Activated CD4-positive, alpha-beta memory T cell treated with anti-CD3 and anti-CD28 coated beads, Interleukin-2, amount 10 ng/mL, durations not matched to agents 7 days and 5 days (primary cell): ENCODE measurements at places on chromosomes 1 and 21. TPM values are rescaled to one million over a fixed set of nuclear protein-coding genes. Genes with fewer than 3 reads are reported as not detected.

DNA sequence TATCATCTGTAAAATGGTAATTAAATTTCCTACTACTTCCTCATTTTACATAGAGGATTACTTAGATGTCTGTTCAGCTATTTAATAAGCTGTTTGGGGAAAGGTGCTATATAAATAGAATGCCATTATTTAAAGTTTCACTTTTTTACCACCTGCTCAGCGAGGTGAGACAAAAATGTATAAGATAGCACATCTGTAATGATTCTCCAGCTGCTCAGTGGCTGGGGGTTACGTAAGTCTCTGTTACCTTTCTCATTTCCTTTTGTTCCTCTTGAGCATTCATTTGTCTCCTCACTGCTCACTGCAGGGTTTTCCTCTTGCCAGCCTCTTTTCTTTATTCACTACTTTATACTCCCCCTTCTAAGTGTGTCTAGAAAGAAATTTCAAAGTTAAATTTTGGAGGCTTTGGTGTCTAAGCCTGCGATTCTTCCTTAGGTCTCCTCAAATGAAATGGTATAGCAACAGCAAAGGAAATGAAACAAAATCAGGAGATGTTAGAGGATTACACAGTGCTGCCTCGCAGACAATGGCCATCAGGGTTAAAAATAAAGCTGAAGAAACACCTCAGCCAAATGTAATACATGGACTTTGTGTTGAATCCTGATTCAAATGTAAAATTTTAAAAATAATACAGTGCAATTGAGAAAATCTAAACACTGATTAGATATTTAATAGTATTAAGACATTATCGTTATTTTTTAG, 6.8 kb downstream of the RGS8 start:
- H3K27me3 ChIP-seq, result peaks cover 18% of the 10 kb centered on the region
- no peak for DNase-seq
- H3K27ac ChIP-seq, result no peak overlapping the region
- peaks cover 27% of the 10 kb centered on the region for H3K4me1 ChIP-seq

Gene MATN1
- not detected for total RNA-seq

GRCh38 chr1:6260433-6260934, 414 bp downstream of the GPR153 start:
- no peak for DNase-seq
- no peaks in the 10 kb centered on the region for H3K36me3 ChIP-seq
- no peak overlapping the region for H3K27ac ChIP-seq
- peaks cover 37% of the 10 kb centered on the region for H3K4me1 ChIP-seq
- peaks cover 14% of the 10 kb centered on the region for H3K27me3 ChIP-seq

DNA sequence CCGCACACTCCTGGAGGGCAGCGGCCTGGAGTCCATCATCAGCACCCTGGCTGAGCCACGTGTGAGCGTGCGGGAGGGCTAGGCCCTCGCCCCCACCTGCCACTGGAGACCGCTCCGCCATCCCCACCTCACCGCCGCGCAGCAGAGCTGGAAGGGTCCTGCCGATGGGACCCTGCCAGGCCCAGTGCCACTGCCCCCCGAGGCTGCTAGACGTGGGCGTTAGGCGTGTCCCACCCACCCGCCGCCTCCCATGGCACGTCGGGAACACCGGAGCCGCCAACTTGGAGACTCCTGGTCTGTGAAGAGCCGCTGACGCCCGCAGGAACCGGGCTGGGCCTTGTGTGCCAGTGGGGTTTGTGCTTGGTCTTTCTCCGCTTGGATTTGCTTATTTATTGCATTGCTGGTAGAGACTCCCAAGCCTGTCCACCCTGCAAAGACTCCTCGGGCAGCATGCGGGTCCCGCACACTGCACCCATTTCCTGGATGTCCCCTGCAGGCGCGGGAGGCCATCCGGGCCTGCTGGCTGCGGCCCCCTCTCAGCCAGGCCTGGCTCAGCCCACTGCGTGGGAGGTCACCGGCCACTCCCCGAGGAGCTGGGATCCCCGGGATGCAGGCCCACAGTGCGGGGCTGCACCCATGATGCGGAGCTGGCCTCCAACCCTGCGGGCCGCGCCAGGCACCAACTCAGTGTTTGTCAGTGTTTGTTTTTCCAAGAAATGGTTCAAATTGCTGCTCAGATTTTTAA, 6.0 kb downstream of the LY9 start:
- no peak for DNase-seq
- H3K27ac ChIP-seq, result no peak overlapping the region
- H3K36me3 ChIP-seq, result peaks cover 71% of the 10 kb centered on the region
- peaks cover 64% of the 10 kb centered on the region for H3K4me1 ChIP-seq
- peaks cover 8% of the 10 kb centered on the region for H3K27me3 ChIP-seq

Gene REN
- not detected for total RNA-seq

GRCh38 chr1:172002725-172003345, 161.5 kb downstream of the DNM3 start:
- H3K27me3 ChIP-seq, result no peaks in the 10 kb centered on the region
- H3K36me3 ChIP-seq, result no peaks in the 10 kb centered on the region
- H3K27ac ChIP-seq, result no peak overlapping the region
- DNase-seq, result no peak
- no peak overlapping the region for H3K4me3 ChIP-seq
- no peaks in the 10 kb centered on the region for H3K4me1 ChIP-seq

Gene PLD5
- total RNA-seq, result not detected

GRCh38 chr1:215720126-215720525, 153.0 kb downstream of the KCTD3 start:
- H3K36me3 ChIP-seq, result no peaks in the 10 kb centered on the region
- H3K27me3 ChIP-seq, result no peaks in the 10 kb centered on the region
- DNase-seq, result no peak
- no peak overlapping the region for H3K27ac ChIP-seq
- H3K4me3 ChIP-seq, result no peak overlapping the region

DNA sequence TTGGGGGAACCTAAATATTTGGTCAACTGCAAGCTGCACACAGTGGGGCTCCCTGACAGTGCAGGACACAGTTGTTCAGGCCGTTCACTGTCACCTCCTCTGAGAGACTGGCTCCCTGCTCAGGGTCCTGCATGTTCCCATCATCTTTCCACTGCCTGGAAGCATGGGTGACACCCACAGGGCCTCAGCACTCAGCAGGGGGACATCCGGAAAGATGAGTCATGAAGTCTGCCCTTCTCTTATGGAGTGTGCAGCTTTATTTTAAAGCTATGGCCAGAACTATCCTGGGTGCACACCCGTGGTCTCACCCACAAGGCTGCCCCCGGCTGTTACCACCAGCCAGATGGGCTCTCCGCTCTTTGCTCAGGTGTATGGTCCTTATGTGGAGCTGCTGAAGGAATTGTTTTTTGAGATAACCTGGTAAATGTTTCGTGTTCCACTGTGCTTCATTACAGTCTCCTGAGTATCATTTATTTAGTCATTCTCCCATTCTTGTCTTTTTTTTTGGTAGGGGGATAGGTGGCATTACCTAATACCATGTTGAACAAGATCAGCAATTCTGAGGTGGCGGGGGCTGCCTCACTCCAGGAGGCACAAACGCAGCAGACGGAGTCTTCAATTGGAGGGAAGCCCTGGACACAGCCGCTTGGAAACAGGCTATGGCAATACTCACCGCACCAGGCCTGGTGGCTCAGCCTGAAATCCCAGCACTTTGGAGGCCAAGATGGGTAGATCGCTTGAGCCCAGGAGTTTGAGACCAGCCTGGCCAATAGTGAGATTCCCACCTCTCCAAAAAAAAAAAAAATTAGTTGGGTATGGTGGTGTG, 14.3 kb downstream of the TRIM11 start:
- peaks cover 7% of the 10 kb centered on the region for H3K4me1 ChIP-seq
- H3K36me3 ChIP-seq, result peaks cover 37% of the 10 kb centered on the region
- no peak overlapping the region for H3K4me3 ChIP-seq
- no peak overlapping the region for H3K27ac ChIP-seq
- no peak for DNase-seq

Gene REG4
- total RNA-seq, result not detected

- no peaks in the 10 kb centered on the region for H3K27me3 ChIP-seq
- DNase-seq, result no peak
- H3K4me3 ChIP-seq, result no peak overlapping the region
- no peak overlapping the region for H3K27ac ChIP-seq
Observed at GRCh38 chr1:8660411-8660828, 157.0 kb downstream of the RERE start.

Gene ARHGAP29
- 0.05 TPM for total RNA-seq

Gene RPE65
- not detected for total RNA-seq

Gene AADACL4
- not detected for total RNA-seq

Gene CYP4B1
- total RNA-seq, result not detected

Gene KRTAP13-2
- total RNA-seq, result not detected

DNA sequence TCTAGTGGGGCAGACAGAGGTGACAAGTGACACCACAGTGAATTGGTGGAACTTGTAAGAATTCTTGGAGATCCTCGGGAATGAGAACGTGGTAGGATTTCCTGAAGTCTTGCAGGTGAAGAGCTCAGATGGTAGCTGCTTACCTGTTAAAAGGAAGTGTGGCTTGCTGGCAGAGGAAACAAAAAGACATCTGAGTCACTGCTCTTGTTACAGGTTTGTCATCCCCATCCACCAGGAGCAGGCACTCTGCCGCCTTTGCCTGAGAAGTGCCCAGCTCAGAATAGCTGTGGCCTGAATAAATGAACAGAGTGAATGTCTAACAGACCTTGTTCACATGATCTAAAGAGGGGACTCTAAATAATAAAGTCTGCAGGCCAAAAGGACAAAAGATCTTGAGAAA, 12.3 kb upstream of the ZSCAN20 start:
- DNase-seq, result no peak
- H3K36me3 ChIP-seq, result no peaks in the 10 kb centered on the region
- peaks cover 16% of the 10 kb centered on the region for H3K27me3 ChIP-seq
- no peak overlapping the region for H3K27ac ChIP-seq
- H3K4me1 ChIP-seq, result peaks cover 4% of the 10 kb centered on the region

- no peak overlapping the region for H3K4me3 ChIP-seq
- H3K4me1 ChIP-seq, result no peaks in the 10 kb centered on the region
- no peak overlapping the region for H3K27ac ChIP-seq
- peaks cover 24% of the 10 kb centered on the region for H3K27me3 ChIP-seq
Observed at GRCh38 chr1:225520587-225521227, 92.9 kb upstream of the LBR start.

DNA sequence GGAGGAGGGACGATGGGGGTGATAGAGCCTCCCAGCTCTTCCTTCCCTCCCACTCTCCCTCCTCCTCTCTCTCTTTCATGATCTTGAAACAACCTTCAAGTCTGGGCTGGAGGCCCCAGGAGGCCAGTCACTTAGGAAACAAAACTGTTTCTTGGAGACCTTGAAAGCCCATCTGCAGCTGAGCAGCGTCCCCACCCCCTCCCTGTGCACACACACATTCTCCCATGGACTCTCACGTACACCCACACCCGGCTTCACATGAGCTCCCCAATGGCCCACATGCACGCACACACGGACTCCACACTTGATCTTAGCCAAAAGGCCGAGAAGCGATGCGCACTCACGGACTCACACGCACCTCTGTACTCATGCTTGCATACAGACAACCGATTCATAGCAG, 3.2 kb upstream of the ATP1A2 start:
- no peak for DNase-seq
- no peaks in the 10 kb centered on the region for H3K36me3 ChIP-seq
- H3K4me1 ChIP-seq, result no peaks in the 10 kb centered on the region
- H3K27ac ChIP-seq, result no peak overlapping the region

DNA sequence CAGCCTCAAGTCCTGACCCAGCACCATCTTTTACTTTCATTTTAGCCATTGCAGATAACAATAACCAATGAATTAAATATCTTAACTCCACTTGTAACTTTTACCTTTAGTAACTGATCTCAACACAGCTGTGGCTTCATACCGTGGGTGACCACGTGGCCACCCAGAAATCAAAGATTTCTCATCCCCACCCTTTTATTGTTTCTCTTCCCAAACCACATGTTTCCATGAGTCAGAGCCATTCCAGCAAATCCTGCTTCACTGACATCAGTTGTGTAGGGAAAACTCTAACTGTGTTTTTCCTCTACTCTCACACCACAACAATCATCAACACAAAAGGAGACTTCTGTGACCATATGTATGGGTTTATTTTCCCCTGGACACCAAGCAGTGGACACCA, 25.1 kb upstream of the BRDT start:
- peaks cover 1% of the 10 kb centered on the region for H3K27me3 ChIP-seq
- H3K4me1 ChIP-seq, result peaks cover 16% of the 10 kb centered on the region
- H3K36me3 ChIP-seq, result no peaks in the 10 kb centered on the region
- no peak overlapping the region for H3K27ac ChIP-seq
- H3K4me3 ChIP-seq, result no peak overlapping the region

Gene SLC30A10
- total RNA-seq, result not detected

DNA sequence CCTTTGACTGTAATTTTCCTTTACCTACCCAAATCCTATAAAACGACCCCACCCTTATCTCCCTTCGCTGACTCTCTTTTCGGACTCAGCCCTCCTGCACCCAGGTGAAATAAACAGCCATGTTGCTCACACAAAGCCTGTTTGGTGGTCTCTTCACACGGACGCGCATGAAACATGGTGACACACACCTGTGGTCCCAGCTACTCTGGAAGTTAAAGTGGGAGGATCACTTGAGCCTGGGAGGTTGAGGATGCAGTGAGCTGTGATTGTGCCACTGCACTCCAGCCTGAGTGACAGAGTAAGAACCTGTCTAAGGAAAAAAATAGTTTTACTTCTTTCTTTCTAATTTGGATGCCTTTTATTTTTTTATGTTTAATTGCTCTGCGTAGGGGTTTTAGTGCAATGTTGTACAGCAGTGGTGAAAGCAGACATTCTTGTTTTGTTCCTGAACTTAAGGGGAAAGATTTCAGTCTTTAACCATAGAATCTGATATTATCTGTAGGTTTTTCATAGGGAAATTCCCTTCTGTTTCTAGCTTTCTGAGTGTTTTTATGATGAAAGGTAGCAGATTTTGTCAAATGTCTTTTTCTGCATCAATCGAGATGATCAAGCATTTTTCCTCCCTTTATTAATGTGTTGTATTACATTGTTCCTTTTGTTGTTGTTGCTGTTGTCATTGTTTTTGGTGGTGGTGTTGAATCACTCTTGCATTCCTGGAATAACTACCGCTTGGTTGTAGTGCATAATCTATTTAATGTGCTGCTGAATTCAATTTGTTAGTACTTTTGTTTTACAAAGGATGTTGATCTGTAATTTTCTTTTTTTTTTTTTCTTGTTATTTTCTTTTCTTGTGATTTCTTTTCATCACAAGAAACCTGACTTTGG, 497.4 kb downstream of the DISC1 start:
- peaks cover 10% of the 10 kb centered on the region for H3K27me3 ChIP-seq
- H3K4me3 ChIP-seq, result no peak overlapping the region
- DNase-seq, result no peak
- H3K4me1 ChIP-seq, result peaks cover 17% of the 10 kb centered on the region
- H3K27ac ChIP-seq, result no peak overlapping the region

DNA sequence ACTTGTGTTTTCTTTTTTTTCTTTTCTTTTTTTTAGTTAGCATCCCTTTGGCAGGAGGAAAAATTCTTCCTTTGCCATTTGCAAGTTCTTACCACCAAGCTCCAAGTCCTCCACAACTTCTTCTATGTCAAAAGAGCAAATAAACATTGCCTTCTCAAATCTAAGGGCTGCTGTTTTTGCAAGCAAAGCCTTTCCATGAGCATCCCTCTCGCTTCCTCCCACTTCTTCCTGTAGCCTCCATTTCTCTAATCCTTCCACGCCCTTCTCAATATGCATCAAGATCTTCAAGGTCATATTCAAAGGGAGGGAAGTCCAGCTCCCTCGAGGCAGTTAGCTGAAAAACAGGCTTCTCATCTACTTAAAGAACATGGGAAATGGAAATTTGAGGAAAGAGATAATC, 147.1 kb downstream of the ADSS2 start:
- DNase-seq, result no peak
- H3K4me1 ChIP-seq, result peaks cover 4% of the 10 kb centered on the region
- H3K27me3 ChIP-seq, result peaks cover 4% of the 10 kb centered on the region
- no peak overlapping the region for H3K4me3 ChIP-seq
- no peak overlapping the region for H3K27ac ChIP-seq
- peaks cover 9% of the 10 kb centered on the region for H3K36me3 ChIP-seq

GRCh38 chr1:62312698-62313097, 6.5 kb downstream of the KANK4 start:
- no peaks in the 10 kb centered on the region for H3K4me1 ChIP-seq
- peaks cover 16% of the 10 kb centered on the region for H3K27me3 ChIP-seq
- no peaks in the 10 kb centered on the region for H3K36me3 ChIP-seq
- no peak overlapping the region for H3K4me3 ChIP-seq
- DNase-seq, result no peak

Gene CHRM3
- total RNA-seq, result not detected
